ENCODE measurements at places on chromosomes 3 and 15.

GRCh38 chr3:104069114-104069513 lies 1297.6 kb upstream of the ALCAM start:
- DNase-seq: no peak
- H3K4me3 ChIP-seq: no peak overlapping the region
- H3K4me1 ChIP-seq: no peaks in the 10 kb centered on the region

DNA sequence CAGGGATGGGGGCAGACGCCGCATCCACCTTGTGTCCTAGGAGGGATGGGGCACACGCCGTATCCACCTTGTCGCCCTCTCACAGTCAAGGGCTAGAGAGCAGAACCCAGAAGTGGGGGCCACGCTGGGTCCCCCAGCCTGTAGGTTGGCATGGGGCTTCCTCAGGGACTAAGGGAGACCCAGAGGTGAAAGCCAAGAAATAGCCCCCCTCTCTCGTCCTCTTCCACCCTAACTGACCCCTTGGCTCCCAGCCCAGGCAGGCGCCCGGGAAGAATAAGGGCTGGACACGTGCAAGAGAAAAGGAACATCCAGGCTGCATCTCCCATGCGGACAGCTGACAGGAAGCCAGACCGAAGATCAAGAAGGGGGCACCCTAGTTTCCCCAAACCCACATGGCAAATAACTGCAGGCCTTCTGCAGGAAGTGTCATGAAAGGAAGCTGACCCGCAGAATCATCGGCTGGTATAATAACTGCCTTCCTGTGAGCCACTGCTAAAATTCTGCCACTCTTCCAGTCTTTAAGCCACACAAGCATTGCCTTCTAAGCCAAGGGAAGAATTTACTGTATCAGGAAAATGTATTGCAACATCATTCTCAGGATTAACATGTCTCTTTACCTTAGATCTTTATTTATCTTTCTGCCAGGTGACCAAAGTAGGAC lies 38.5 kb upstream of the TFRC start:
- no peaks in the 10 kb centered on the region for H3K27me3 ChIP-seq
- peaks cover 9% of the 10 kb centered on the region for H3K4me1 ChIP-seq
- no peaks in the 10 kb centered on the region for H3K36me3 ChIP-seq
- no peak overlapping the region for H3K27ac ChIP-seq

- no peak overlapping the region for H3K27ac ChIP-seq
- no peaks in the 10 kb centered on the region for H3K27me3 ChIP-seq
- DNase-seq: no peak
- no peaks in the 10 kb centered on the region for H3K36me3 ChIP-seq
Observed at GRCh38 chr3:137511655-137512054, 252.5 kb upstream of the SOX14 start.

GRCh38 chr15:86915811-86916331 lies 836.2 kb downstream of the AGBL1 start:
- H3K36me3 ChIP-seq: no peaks in the 10 kb centered on the region
- H3K4me3 ChIP-seq: no peak overlapping the region
- H3K4me1 ChIP-seq: no peaks in the 10 kb centered on the region
- no peak overlapping the region for H3K27ac ChIP-seq
- no peak for DNase-seq

DNA sequence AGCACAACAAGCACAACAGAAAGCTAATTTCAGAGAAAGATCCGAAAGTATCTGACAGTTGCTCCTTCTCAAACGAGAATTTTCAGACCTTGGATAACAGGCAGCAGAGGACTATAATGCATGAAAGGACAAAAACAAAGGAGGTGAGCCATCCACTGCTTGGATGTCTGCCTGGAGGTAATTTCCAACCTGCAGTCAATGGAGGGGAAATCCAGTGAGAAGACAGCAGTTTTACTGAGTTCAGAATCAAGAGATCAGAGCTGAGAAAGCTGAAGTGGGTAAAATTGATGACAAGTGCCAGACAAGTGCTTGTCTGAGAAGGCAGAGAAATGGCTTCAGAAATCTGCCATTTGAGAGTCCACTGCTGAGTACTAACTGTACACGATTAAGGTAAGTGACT lies 22.1 kb downstream of the UBE3A start:
- H3K4me3 ChIP-seq: no peak overlapping the region
- peaks cover 9% of the 10 kb centered on the region for H3K4me1 ChIP-seq
- no peaks in the 10 kb centered on the region for H3K36me3 ChIP-seq

DNA sequence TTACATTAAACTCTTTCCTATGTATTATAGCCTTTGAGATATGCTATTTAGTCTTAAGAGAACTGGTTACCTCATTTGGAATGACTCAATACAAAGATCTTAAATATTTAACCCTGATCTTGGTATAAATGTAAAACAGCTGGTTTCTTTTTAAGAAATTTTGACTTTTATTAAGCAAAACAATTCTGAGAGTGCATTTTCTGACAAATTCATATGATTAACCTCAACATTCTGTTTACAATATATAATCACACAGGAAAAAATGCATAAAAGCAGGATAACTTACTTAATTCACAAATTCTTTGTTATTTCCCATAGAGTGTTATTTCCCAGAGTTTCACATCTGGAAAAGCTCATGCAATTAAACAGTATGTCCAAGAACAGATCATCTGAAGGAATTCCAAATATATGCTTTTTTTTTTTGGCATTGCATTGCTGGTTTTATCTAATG lies 400.4 kb upstream of the THBS1 start:
- no peaks in the 10 kb centered on the region for H3K4me1 ChIP-seq
- no peak overlapping the region for H3K27ac ChIP-seq
- no peak overlapping the region for H3K4me3 ChIP-seq
- H3K27me3 ChIP-seq: no peaks in the 10 kb centered on the region
- no peaks in the 10 kb centered on the region for H3K36me3 ChIP-seq

DNA sequence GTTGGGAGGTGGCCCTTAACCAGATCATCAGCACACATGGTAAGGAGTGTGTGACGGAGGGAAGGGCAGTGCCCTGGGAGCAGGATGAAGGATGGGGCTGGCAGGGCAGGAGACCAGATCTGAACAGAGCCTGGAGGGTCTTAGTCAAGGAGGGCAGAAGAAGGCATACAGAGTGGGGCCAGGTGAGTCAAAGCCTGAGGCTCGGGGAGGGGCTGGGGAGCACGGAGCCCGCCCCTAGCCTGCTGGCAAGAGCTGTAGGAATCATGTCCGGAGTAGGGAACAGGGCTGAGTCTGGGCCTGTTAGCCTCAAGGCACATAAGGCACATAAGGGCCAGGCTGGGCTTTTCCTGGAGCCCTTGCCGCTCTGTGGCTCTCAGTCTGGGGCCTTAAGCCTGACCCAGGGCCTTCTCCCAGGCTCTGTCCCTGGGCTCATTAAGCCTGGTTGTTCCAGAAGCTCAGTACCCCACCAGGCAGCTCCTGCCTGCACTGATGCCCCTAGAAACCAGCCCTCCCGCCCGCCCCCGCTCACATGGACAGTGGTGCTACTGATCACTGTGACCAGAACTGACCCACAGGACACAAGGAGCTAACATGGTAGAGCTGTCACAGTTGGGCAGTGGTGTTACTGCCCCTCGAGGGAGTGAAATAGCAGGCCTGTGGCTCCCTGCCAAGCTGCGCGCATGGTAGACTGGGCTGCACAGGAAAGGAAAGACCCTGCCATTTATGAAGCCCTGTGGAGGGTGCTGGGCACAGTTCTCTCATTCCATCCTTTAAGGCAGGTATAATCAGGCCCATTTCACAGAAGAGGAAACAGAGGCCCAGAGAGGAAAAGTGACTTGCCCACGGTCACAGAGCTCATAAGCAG lies 14.6 kb downstream of the ISG20 start:
- H3K4me1 ChIP-seq: peaks cover 68% of the 10 kb centered on the region
- no peak overlapping the region for H3K4me3 ChIP-seq
- no peak overlapping the region for H3K27ac ChIP-seq
- DNase-seq: no peak
- peaks cover 22% of the 10 kb centered on the region for H3K36me3 ChIP-seq

DNA sequence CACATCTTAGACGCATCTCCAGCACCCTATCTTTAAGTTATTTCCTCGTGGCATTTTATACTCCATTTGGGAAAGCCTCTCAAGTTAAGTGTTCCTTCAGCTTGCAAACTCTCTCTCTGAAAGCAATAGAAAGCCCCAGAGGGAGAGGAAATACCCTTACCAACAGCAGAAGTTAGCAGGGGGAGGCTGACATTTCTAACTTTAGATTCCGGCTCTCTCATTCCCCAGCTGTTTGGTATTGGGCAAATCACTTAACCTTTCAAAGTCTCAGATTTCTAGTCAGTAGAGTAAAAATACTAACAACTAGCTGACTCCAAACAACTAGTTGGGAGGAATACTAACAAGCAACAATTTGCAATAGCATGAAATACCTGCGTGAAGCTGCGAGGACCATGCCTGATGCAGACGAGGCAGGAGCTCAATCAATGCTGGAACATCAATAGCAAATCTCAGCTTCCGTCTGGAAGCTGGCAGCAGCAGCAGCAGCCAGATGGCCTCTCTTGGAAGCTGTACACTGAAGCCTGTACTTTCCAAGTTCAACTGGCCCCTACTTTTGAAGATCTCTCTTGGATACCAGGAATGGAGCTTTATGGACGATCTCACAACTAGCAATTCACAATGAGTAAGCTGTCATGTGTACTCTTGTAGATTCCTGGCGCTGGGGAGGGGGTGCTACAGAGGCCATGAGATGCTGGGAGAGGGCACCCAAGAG lies 47.8 kb downstream of the THBS1 start:
- H3K4me3 ChIP-seq: no peak overlapping the region
- peaks cover 69% of the 10 kb centered on the region for H3K4me1 ChIP-seq
- H3K36me3 ChIP-seq: no peaks in the 10 kb centered on the region
- no peaks in the 10 kb centered on the region for H3K27me3 ChIP-seq
- DNase-seq: no peak
- H3K27ac ChIP-seq: peak overlapping the region; percentile 75

- no peaks in the 10 kb centered on the region for H3K4me1 ChIP-seq
- no peak overlapping the region for H3K27ac ChIP-seq
- no peak overlapping the region for H3K4me3 ChIP-seq
- H3K27me3 ChIP-seq: no peaks in the 10 kb centered on the region
Observed at GRCh38 chr15:63877713-63878271, 44.0 kb upstream of the HERC1 start.

DNA sequence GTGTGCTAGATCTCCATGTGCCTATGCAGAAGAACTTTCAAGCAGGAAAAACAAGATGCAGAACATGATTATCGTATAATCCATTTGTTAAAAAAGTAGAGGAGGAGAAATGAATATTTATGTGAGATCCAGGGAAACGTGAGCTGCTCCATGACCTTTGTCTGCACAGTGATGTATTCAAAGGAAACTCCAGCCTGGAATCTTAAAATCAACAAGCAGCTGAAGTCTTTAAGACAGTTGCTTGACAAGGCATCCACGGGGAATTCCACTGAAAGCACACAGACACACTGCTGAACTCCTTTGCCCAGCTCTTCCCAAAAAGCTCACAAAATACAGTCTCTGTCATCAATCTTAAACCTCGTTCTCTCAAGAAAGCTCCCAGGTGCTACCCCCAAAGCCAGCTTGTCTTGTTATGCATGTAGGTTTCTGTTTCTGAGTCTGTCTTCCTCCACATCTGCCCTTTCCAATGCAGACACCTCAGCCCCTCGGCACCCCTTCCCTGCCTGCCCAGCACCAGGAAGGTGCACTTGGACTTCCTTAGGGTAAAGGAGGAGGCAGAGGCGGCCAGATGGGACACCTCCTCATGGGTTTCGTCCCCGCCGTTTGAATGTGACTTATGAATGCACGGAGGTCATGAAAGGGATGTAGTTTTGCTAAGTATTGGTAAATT lies 28.7 kb downstream of the LRRK1 start:
- H3K4me1 ChIP-seq: no peaks in the 10 kb centered on the region
- H3K27me3 ChIP-seq: no peaks in the 10 kb centered on the region
- no peak overlapping the region for H3K4me3 ChIP-seq
- H3K36me3 ChIP-seq: no peaks in the 10 kb centered on the region
- DNase-seq: no peak

GRCh38 chr3:119885746-119886530 lies 104.0 kb downstream of the NR1I2 start:
- H3K4me3 ChIP-seq: no peak overlapping the region
- no peaks in the 10 kb centered on the region for H3K4me1 ChIP-seq
- H3K27ac ChIP-seq: no peak overlapping the region
- no peaks in the 10 kb centered on the region for H3K36me3 ChIP-seq
- DNase-seq: no peak

DNA sequence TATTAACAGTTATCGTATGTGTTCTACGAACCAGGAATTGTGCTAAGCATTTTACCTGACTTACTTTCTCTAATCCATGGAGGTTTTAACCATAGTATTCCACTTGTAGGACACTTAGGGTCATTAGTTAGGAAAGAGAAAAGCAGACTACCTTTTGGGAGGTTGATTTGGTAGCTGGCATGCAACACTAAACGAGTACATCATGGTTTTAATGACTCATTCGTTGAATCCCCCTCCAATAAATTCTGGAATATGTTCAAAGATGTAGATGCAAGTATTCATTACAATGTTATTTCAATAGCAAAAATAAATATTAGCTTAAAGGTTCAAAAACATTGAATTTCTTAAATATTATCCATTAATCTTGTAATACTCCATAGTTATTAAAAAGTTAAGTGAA lies 162.5 kb downstream of the FMN1 start:
- H3K27ac ChIP-seq: no peak overlapping the region
- DNase-seq: no peak
- no peaks in the 10 kb centered on the region for H3K36me3 ChIP-seq
- H3K4me1 ChIP-seq: peaks cover 4% of the 10 kb centered on the region
- no peaks in the 10 kb centered on the region for H3K27me3 ChIP-seq
- no peak overlapping the region for H3K4me3 ChIP-seq

DNA sequence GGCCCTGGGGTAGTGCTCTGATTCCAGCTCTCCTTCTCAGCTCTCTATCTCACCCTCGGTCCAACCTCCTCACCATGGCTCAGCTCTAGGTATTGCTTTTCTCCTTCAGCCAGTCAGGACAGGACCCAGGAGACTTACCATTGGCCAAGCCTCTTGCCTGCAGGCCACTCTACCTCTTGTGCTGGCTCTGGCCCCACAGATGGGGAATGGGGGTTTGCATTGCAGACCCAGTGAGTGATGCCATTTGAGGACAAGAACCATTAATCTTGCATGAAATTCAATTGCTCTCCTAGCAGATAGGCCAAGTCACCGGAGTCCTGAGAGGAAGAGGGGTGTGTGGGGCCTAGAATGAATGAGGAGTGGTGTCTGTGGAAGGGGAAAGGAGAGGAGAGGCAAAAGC lies 6.1 kb upstream of the RPP25 start:
- H3K27me3 ChIP-seq: peaks cover 20% of the 10 kb centered on the region
- H3K36me3 ChIP-seq: no peaks in the 10 kb centered on the region
- H3K27ac ChIP-seq: no peak overlapping the region
- DNase-seq: no peak
- H3K4me1 ChIP-seq: peaks cover 15% of the 10 kb centered on the region

DNA sequence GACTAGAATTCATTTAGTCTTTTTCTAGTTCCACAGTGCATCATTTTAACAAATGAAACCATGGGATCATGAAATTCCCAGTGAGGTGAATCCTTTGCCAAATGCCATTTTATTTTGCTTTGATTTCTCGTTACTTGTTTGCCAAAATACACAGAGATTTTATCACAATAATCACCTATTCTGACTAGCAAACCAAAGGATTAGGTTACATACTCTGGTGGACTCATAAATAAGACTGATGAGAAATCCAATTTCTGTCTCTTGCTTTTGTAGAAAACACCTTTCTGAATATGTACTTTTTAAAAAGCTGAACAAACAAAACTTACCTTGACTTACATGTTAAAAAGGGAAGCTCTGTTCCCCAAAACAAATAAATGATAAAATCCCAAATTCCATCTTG lies 12.2 kb downstream of the ERC2 start:
- no peak overlapping the region for H3K27ac ChIP-seq
- H3K4me1 ChIP-seq: no peaks in the 10 kb centered on the region
- no peaks in the 10 kb centered on the region for H3K36me3 ChIP-seq

GRCh38 chr15:34610354-34610753 lies 26.9 kb upstream of the GOLGA8B start:
- DNase-seq: no peak
- H3K27ac ChIP-seq: no peak overlapping the region
- no peak overlapping the region for H3K4me3 ChIP-seq
- peaks cover 4% of the 10 kb centered on the region for H3K4me1 ChIP-seq
- peaks cover 7% of the 10 kb centered on the region for H3K27me3 ChIP-seq
